ENCODE measurements at places on chromosomes 6 and 20.

- no peak for DNase-seq
These were observed 215.0 kb downstream of the SYNDIG1 start for GRCh38 chr20:24684421-24684871.

GRCh38 chr6:148027201-148027600, 315.4 kb upstream of the SASH1 start:
- no peak for DNase-seq

- DNase-seq = no peak
These were observed 35.9 kb upstream of the MCM9 start for GRCh38 chr6:118970866-118971265.

DNA sequence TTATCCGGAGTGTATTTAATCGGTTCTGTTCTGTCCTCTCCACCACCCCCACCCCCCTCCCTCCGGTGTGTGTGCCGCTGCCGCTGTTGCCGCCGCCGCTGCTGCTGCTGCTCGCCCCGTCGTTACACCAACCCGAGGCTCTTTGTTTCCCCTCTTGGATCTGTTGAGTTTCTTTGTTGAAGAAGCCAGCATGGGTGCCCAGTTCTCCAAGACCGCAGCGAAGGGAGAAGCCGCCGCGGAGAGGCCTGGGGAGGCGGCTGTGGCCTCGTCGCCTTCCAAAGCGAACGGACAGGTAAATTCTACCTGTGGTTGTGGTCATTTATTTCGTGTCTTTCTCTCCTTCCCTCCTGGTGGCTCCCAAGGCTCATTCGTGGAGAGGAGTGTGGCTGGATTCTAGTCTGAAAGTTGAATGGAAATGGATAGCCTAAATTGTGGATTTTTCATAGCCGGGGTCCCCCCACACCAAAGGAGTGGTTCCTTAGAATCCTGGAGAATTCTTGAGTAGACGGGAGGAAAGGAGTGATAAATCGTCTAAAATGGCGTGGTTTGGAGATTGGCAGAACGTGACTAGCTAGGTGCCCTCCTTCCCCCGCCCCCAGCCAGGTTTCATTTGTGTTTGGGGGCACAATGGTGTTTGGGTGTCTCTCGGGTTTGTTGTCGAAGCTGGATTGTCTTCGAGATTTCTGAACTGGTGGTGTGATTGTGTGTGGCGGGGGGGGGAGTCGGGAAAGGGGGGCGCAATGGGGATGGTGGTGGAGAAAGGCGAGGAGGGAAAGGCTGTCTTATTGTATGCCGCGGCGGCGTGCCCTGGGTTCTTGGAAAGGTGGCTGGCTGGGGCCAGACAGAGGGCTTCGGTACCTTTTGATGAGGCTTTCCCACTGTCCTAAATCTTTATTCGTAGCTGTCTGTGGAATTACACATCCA, 673 bp downstream of the MARCKS start:
- DNase-seq = no peak

DNA sequence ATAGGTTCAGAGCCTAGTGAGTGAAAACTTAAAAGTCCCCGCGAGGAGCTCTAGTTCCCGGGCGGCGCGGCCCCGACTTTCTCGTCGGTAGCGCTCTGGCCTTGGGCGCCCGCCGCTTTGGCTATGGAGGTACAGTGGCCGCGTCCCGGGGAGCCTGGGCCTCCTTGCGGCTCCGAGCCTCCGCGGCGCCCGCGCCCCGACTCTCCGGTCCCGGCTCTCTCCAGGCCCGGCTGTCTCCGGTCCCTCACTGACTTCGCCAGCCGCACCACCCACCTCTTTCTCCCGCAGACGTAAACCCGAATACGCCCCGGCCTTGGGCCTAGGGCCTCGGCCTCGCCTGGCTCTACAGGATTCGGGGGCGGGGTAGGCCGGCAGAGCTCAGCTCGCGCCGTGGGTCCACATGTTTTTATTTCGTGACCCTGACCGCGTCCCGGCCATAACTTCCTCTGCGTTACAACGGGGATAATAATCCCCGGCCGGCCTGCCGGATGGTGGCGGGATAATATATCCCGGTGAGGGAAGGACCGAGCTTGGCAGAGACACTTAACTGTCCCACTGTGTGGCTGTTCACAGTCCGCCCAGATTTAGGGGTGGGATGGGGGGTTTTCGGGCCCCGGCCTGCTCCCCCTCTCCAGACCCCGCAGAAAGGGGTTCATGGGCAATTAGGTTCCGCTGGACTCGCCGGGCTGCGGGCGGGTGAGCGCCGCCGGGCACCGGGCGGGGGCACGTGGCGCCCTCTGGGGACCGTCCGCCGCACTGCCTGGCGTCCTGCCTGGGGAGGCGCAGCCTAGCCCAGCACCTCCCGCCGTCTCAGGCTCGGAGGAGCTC, 10.0 kb upstream of the TBX18 start:
- DNase-seq = no peak

DNA sequence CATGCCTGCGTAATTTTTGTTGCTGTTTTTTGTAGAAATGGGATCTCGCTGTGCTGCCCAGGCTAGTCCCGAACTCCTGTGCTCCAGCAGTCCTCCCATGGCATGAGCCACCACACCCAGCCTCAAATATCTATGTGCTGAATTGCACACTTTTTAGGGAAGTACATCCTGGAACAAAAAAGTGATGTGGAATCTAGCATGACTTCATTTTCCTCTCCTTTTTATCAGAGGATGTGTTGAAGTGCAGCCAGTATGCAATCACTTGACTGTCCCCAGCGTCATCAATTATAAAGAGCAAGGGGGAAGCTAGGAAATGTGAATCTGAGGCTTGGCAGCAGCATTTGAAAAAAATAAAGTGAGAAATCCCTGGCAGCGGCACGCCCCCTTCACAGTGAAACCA, 6.4 kb upstream of the EXOC2 start:
- DNase-seq = no peak
